ENCODE measurements at places on chromosomes 5 and 9.

- no peak overlapping the region for H3K4me3 ChIP-seq
- H3K4me1 ChIP-seq, result peaks cover 2% of the 10 kb centered on the region
- no peak for DNase-seq
- H3K27ac ChIP-seq, result no peak overlapping the region
These were observed 17.1 kb downstream of the DCANP1 start for GRCh38 chr5:135430135-135430437.

DNA sequence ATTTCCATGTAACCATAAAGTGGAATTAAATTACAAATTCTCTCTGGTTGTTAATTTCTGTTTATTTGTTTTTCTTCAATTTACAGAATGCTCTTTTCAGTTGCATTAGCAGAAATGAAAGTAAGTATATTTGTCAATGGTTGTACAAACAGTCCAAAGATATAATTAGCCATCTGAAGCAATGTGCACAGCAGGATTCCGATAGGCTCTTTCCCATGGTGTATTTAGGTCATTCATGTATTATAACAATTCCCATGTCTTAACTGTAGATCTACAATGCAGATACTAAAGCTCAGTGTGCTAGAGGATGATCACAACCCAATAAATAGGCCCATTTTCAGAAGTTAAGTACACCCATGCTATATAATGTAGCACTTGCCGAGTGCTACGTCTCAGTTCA, 43.8 kb downstream of the RECK start:
- no peaks in the 10 kb centered on the region for H3K27me3 ChIP-seq
- H3K27ac ChIP-seq, result no peak overlapping the region
- H3K4me1 ChIP-seq, result no peaks in the 10 kb centered on the region
- H3K36me3 ChIP-seq, result no peaks in the 10 kb centered on the region

GRCh38 chr9:78909566-78909965, 612.6 kb downstream of the PSAT1 start:
- DNase-seq, result no peak
- no peak overlapping the region for H3K27ac ChIP-seq

DNA sequence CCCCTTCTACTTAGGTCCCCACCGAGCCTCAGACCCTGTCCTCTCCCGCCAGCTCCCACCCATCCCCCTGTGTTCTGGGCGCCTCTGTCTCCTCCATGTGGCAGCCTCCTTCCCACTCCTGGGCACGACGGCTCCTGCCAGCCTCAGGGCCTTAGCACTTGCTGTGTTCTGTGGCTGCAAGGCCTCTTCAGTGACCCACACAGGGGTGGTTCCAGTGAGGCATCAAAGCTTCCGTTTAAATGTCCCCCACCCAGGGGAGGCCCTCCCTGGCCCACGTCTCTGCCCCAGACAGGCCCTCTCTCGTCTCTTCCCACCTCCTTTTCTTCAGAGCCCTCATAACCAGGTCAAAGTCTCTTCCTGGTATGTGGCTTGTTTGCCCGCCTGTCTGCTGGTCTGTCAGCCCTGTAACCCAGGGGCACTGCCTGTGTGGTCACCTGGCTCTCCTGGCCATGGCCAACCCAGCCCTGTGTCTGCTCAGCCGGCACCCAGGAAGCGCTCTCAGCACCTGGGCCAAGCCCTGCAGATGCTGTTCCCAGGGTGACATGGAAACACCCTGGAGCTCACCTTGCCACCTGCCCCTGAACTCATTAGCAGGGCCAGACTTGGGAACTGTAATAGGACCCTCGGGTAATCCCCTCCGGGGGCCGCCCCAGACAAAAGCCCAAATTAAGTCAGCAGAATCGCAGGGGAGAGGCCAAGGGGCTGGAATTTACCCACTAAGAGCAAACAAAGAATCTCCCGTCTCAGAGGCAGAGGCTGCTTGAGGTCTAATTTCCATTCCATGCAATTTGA, 33.7 kb downstream of the LHX3 start:
- H3K4me1 ChIP-seq, result peaks cover 19% of the 10 kb centered on the region
- peak; percentile 74 for DNase-seq
- H3K36me3 ChIP-seq, result no peaks in the 10 kb centered on the region
- no peaks in the 10 kb centered on the region for H3K27me3 ChIP-seq
- no peak overlapping the region for H3K4me3 ChIP-seq

DNA sequence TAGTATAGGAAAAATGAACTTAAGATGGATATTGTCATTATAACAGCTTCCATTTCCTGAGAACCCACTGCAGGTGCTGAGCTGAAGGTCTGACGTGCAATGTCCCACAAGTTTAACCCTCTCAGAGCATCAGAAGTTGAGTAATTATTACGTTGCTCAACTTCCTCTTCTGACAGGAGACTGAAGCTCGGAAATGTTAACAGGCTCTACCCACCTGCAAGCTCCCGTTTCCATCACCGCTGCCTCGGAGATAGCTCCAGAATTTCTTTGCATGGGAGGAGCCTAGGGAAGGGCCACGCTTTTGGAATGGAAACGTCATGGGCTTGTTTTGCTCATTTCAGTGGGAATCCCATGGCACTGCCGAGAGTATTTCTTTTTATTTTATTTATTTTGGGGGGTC, 1.0 kb upstream of the NTMT1 start:
- H3K27ac ChIP-seq, result no peak overlapping the region
- peaks cover 3% of the 10 kb centered on the region for H3K4me1 ChIP-seq
- peaks cover 10% of the 10 kb centered on the region for H3K27me3 ChIP-seq
- no peak overlapping the region for H3K4me3 ChIP-seq
- H3K36me3 ChIP-seq, result peaks cover 6% of the 10 kb centered on the region
- no peak for DNase-seq

DNA sequence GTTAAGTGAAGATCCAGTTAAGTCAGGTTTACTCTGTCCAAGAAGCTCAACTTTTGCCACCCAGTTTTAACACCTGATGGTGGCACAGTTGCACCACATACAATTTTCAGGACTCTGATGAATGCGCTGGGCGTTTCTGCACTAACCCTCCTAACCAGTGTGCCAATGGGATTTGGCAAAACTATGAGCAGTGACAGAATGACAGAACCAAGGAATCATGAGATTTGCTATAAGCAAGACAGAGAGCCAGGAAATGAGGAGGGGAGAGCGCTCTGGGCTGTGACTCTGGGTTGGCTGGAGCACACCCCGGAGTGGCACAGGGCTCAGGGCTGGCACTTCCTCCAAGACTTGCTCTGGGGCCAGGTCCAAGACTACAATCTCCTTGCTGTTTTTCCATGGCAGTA, 84.1 kb downstream of the SH3PXD2B start:
- H3K4me1 ChIP-seq, result no peaks in the 10 kb centered on the region
- H3K36me3 ChIP-seq, result no peaks in the 10 kb centered on the region
- no peak overlapping the region for H3K27ac ChIP-seq
- H3K4me3 ChIP-seq, result no peak overlapping the region
- H3K27me3 ChIP-seq, result no peaks in the 10 kb centered on the region

DNA sequence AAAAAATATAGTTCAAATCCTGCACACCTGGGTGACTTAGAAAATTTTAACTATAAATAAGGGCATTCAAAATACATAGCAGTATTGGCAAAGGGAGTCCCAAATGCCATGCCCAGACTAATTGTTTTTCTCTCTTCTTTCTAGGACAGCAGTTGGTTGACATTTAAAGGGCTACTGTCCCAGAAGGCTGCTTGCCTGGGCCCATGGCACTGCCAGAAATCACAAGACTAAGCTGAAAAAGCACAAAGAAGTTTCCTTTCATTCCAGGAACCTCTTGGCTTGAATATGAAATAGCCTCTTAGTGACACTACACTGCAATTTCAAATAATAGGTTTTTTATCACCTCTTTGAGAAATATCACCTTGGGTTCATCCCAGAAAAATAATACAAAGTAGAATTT, 388.9 kb upstream of the TRPC7 start:
- H3K27ac ChIP-seq, result no peak overlapping the region
- DNase-seq, result no peak
- H3K36me3 ChIP-seq, result no peaks in the 10 kb centered on the region
- no peaks in the 10 kb centered on the region for H3K4me1 ChIP-seq
- H3K27me3 ChIP-seq, result no peaks in the 10 kb centered on the region
- no peak overlapping the region for H3K4me3 ChIP-seq

DNA sequence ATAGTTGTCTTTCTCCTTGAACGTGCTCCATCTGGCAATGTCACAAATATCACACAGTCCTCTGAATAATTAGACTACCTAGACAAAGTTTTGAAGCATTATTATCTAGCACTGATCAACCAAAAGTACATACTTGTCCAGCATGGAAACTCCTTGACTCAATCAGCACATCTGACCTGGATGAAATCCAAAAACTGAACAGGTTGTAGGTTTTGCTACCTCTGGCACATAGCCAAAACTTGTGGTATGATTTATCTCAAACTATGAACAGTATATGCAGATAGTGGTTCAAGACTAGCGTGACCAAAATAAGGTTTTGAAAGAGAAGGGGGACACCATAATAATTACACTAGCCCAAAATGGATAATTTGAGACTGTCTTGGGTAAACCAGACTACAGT, 158.1 kb downstream of the ARRDC3 start:
- H3K27ac ChIP-seq, result no peak overlapping the region
- no peak overlapping the region for H3K4me3 ChIP-seq
- DNase-seq, result no peak
- no peaks in the 10 kb centered on the region for H3K36me3 ChIP-seq

DNA sequence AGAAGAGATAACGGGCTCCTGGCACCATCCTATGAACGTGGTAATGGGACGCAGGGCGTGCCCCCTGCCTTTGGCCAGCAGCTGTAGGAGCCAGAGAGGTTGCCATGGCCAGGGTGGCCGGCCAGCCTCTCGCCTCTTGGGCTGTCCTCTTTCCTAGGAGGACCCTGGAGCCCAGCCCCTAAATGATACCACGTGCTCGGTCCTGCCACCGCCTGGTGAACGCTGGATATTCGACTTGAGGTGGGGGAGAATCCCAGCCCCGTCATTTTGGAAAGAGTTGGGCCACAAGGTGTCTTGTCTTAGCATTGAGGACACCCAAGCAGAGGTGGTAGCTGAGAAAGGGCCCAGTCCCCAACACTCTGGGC, 391 bp upstream of the NRG2 start:
- no peaks in the 10 kb centered on the region for H3K36me3 ChIP-seq
- no peaks in the 10 kb centered on the region for H3K4me1 ChIP-seq
- H3K4me3 ChIP-seq, result peak overlapping the region; percentile 16
- H3K27ac ChIP-seq, result no peak overlapping the region
- H3K27me3 ChIP-seq, result peaks cover 40% of the 10 kb centered on the region

DNA sequence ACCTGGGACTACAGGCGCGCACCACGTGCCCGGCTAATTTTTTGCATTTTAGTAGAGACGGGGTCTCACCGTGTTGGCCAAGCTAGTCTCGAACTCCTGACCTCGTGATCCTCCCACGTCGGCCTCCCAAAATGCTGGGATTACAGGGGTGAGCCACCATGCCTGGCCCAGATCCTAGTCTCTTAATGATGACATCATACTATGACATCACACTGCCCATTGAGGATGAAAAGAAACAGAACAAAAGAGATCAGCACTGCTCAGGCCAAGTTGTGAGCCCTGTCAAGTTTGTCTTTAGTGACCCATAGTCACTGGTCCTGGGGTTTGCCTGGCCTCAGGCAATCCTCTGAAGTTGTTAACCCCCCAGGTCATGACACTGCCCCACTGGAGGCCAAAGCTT, 21.3 kb downstream of the ADRA1B start:
- no peak for DNase-seq
- H3K36me3 ChIP-seq, result no peaks in the 10 kb centered on the region
- no peak overlapping the region for H3K4me3 ChIP-seq
- no peak overlapping the region for H3K27ac ChIP-seq
- H3K4me1 ChIP-seq, result no peaks in the 10 kb centered on the region
- H3K27me3 ChIP-seq, result no peaks in the 10 kb centered on the region

DNA sequence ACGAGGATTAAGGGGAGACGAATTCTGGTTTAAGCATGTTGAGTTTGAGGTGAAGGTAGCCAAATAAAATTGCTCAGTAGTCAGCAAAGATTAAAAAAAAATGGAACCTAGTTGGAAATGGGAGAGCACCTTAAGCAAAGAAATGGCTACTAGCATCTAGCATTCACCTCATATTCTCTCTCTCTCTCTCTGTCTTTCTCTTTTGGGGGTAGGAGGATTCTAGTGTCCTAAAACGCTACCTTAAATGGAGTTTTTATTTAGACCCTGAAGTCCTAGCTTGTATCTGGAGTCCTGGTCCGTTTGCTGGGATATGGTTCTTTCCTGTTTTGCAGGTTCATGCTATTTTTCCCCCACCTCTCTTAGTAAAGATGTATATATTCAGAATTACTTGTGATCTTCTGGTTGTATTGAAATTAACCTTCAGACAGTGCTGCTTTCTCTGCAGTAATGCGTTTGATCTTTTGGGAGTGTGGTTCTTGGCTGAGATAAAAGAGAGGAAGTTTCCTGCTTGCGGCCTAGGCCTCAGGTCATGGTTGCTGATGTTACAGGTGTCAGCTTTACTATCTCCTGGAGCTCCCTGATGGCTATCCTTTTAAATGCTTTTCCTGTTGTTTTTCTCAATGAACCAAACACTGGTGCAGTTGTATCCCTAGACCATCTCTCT, 8.0 kb downstream of the TGFBR1 start:
- no peak overlapping the region for H3K27ac ChIP-seq
- peaks cover 2% of the 10 kb centered on the region for H3K4me1 ChIP-seq
- H3K36me3 ChIP-seq, result no peaks in the 10 kb centered on the region

- H3K27ac ChIP-seq, result no peak overlapping the region
- no peaks in the 10 kb centered on the region for H3K36me3 ChIP-seq
- H3K4me1 ChIP-seq, result peaks cover 8% of the 10 kb centered on the region
- no peak overlapping the region for H3K4me3 ChIP-seq
- no peaks in the 10 kb centered on the region for H3K27me3 ChIP-seq
These were observed 83.4 kb downstream of the RAPGEF1 start for GRCh38 chr9:131656356-131657036.

- no peaks in the 10 kb centered on the region for H3K36me3 ChIP-seq
- H3K4me3 ChIP-seq, result no peak overlapping the region
- no peaks in the 10 kb centered on the region for H3K27me3 ChIP-seq
- no peak for DNase-seq
- no peaks in the 10 kb centered on the region for H3K4me1 ChIP-seq
These were observed 79.6 kb downstream of the RAI14 start for GRCh38 chr5:34735491-34736426.

- no peaks in the 10 kb centered on the region for H3K36me3 ChIP-seq
- H3K4me1 ChIP-seq, result no peaks in the 10 kb centered on the region
- no peak for DNase-seq
These were observed 211.4 kb upstream of the TUSC1 start for GRCh38 chr9:25889661-25890060.

DNA sequence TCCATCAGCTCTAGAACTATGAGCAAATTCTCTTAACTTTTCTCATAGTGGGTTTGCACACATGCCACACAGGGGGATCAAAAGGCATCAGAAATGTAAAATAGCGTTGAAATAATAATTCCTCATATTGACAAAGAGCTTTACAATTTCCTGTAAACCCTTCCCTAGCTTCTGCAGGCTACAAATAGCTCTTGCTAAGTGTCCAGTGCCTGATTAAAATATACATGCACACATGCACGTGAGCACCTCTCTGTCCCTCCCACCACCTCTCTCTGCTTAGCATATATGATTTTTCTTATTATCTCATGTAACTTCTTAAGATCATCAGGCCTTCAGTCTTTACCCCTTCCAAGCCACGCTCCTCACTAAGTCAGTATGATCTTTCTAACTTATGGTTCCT, 13.7 kb upstream of the PPP2R2B start:
- H3K4me3 ChIP-seq, result no peak overlapping the region
- H3K4me1 ChIP-seq, result no peaks in the 10 kb centered on the region

GRCh38 chr9:5518171-5518936, 8.0 kb downstream of the PDCD1LG2 start:
- no peak overlapping the region for H3K4me3 ChIP-seq
- 0 out of 2 replicates have a peak, but pooled peaks cover 1% of the 10 kb centered on the region for H3K4me1 ChIP-seq
- H3K36me3 ChIP-seq, result no peaks in the 10 kb centered on the region
- no peaks in the 10 kb centered on the region for H3K27me3 ChIP-seq
- DNase-seq, result no peak

GRCh38 chr5:643351-643801, 31.2 kb downstream of the CEP72 start:
- H3K36me3 ChIP-seq, result peaks cover 57% of the 10 kb centered on the region
- H3K4me1 ChIP-seq, result no peaks in the 10 kb centered on the region
- no peaks in the 10 kb centered on the region for H3K27me3 ChIP-seq
- no peak overlapping the region for H3K4me3 ChIP-seq
